ENCODE measurements at places on chromosomes 7 and 10. TPM values are rescaled to one million over a fixed set of nuclear protein-coding genes. Genes with fewer than 3 reads are reported as not detected.

The PRSS2 gene
- not detected for polyA plus RNA-seq

The ZNF425 gene
- polyA plus RNA-seq, result 2.4 TPM

The SPDYE18 gene
- not detected for polyA plus RNA-seq

The GRID2IP gene
- 1.2 TPM for polyA plus RNA-seq

The MMRN2 gene
- 0.52 TPM for polyA plus RNA-seq

The STK31 gene
- polyA plus RNA-seq, result not detected

The LAMB1 gene
- 42.0 TPM for polyA plus RNA-seq

The PROSER2 gene
- 0.26 TPM for polyA plus RNA-seq

The CYP2E1 gene
- polyA plus RNA-seq, result 22.2 TPM

The C7orf57 gene
- polyA plus RNA-seq, result 0.41 TPM

The HTRA1 gene
- 73.1 TPM for polyA plus RNA-seq

The CCDC71L gene
- 0.22 TPM for polyA plus RNA-seq

The TNS3 gene
- 11.9 TPM for polyA plus RNA-seq

The SPRN gene
- 0.73 TPM for polyA plus RNA-seq

The SDK1 gene
- 0.91 TPM for polyA plus RNA-seq

The OGDH gene
- polyA plus RNA-seq, result 7.4 TPM

The KLF14 gene
- polyA plus RNA-seq, result not detected

The BEND7 gene
- polyA plus RNA-seq, result 1.3 TPM

The PTER gene
- 26.3 TPM for polyA plus RNA-seq

The AGAP6 gene
- polyA plus RNA-seq, result 2.5 TPM

The CADPS2 gene
- 23.2 TPM for polyA plus RNA-seq

The EPHB6 gene
- 58.4 TPM for polyA plus RNA-seq

The HYAL4 gene
- polyA plus RNA-seq, result not detected

The CCDC201 gene
- polyA plus RNA-seq, result not detected

The GOT1 gene
- polyA plus RNA-seq, result 127 TPM

The HOGA1 gene
- 2.7 TPM for polyA plus RNA-seq

The LIPJ gene
- not detected for polyA plus RNA-seq

The IFIT2 gene
- polyA plus RNA-seq, result 1.8 TPM

The PTPRN2 gene
- 1.4 TPM for polyA plus RNA-seq

The PIK3CG gene
- not detected for polyA plus RNA-seq

The TCAF2 gene
- 0.32 TPM for polyA plus RNA-seq

The MRPS17 gene
- 80.3 TPM for polyA plus RNA-seq

The MNX1 gene
- not detected for polyA plus RNA-seq

The EIF5AL1 gene
- polyA plus RNA-seq, result 0.92 TPM

The ASB10 gene
- not detected for polyA plus RNA-seq

The EPO gene
- polyA plus RNA-seq, result not detected

The C7orf33 gene
- not detected for polyA plus RNA-seq

The BHLHA15 gene
- not detected for polyA plus RNA-seq

The AZGP1 gene
- polyA plus RNA-seq, result not detected

The FRMPD2 gene
- 12.8 TPM for polyA plus RNA-seq

The PRKRIP1 gene
- polyA plus RNA-seq, result 13.9 TPM

The GPR15LG gene
- not detected for polyA plus RNA-seq

The SORCS1 gene
- not detected for polyA plus RNA-seq

The UCMA gene
- not detected for polyA plus RNA-seq

The SAMD8 gene
- polyA plus RNA-seq, result 223 TPM

The KLHL7 gene
- polyA plus RNA-seq, result 170 TPM

The STN1 gene
- 11.6 TPM for polyA plus RNA-seq

The EBLN1 gene
- polyA plus RNA-seq, result not detected

The PTN gene
- polyA plus RNA-seq, result 186 TPM

The FEZF1 gene
- not detected for polyA plus RNA-seq

The LRMDA gene
- 4.1 TPM for polyA plus RNA-seq

The PTTG1IP2 gene
- polyA plus RNA-seq, result not detected

The ANLN gene
- 2.1 TPM for polyA plus RNA-seq

The FAM25G gene
- not detected for polyA plus RNA-seq

Data from Purkinje cell (primary cell).